ENCODE measurements at places on chromosomes 5 and 9.

- DNase-seq = no peak
Observed at GRCh38 chr5:1788828-1789227, 10.8 kb downstream of the MRPL36 start.

- DNase-seq = no peak
Observed at GRCh38 chr5:33422191-33422590, 18.6 kb upstream of the TARS1 start.

GRCh38 chr9:137000177-137000930 lies 4.0 kb upstream of the CLIC3 start:
- no peak for DNase-seq

DNA sequence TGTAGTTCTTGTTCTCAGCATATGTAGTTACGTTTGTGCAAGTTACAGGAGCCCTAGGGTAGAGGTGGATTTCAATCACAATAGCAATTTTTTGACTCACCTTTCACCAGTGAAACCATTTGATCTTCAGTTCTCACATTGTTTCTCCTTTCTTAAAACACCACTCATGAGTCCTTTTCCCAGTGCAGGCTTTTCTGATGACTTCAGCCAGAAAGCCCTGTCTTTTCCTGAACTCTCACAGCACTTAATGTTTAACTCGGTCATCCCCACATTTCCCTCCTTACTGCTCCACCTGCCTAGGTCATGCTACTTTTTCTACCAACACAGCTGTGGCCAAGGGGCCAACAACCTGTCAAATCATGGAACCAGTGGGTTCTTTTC lies 37.9 kb downstream of the ARHGEF28 start:
- no peak for DNase-seq

GRCh38 chr5:83530193-83530592 lies 58.6 kb downstream of the VCAN start:
- no peak for DNase-seq

- DNase-seq = no peak
Observed at GRCh38 chr9:109181284-109181683, 14.2 kb upstream of the FRRS1L start.

- DNase-seq = no peak
Observed at GRCh38 chr5:116097301-116097700, 12.5 kb downstream of the COMMD10 start.

DNA sequence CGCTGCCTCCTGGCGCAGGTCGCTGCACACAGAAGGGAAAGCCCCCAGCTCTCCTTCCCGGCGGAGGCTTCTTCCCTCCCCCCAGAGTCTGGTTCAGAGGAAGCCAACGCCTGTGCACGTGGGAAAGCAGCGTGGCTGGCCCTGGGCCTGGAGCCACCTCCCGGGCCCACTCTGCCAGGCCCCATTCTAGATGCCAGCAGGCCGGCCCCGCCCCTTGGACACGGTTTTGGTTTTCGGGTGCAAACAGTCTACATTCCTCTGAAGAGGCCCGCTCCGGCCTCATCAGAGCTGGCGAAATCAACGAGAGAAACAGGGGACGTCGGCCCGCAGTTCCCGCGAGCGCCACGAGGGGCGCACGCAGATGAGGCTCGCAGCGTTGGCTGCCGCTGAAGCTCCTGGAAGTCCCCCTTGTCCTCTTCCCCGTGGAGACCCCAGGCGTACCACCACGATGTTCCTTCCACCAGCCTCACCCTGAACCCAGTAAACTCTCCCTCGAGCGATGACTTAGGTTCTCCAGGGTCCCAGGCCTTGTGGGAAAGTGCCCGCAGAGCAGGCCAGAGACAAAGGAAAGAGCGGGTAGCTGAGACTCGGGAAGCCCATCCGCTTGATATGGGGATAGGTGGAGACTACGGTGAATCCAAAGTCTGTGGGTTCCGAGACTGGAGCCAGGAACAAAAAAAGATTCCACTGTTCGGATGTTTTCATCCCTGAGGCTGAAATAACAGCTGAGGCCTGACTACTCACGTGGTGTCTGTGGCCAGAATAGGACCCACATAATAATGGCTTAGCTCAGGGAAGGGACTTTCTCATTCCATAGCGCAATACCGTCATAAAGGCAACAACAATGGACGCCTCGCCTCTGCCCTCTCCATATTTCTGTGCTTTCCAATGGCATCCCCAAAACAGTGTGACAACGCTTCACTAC lies 64.2 kb downstream of the KLF4 start:
- DNase-seq = peak; percentile 78

DNA sequence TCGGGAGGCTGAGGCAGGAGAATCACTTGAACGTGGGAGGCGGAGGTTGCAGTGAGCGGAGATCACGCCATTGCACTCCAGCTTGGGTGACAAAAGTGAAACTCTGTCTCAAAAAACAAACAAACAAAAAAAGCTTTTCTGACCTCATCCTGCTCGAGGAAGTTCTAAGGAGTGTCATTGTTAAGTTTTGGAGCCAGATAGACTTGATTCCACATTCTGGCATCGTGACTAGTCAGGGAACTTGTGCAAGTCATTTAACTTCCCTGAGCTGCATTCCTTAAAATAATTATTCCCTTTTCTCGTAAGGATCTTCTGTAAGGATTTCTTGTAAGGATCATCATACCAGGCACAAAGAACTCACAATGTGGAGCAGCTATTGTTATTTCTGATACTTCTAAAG lies 26.2 kb downstream of the SNX24 start:
- DNase-seq = no peak

DNA sequence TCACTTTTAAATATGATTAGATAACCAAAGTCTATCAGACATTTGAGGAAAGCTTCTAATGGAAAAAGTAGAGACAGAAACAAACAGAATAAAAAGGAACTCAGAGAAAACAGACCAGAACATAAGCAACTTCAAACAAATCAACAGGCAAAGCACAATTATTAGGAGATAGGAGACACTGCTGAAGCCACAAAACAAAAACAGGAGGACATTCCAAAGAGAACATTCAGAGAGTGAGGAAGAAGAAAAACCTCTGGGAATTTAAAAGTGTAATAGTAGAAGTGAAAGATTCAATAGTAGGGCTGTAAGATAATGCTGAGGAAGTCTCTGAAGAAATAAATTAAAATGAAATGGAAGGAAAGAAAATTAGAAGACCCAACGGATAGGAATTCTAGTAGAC lies 83.2 kb upstream of the TBCA start:
- no peak for DNase-seq

DNA sequence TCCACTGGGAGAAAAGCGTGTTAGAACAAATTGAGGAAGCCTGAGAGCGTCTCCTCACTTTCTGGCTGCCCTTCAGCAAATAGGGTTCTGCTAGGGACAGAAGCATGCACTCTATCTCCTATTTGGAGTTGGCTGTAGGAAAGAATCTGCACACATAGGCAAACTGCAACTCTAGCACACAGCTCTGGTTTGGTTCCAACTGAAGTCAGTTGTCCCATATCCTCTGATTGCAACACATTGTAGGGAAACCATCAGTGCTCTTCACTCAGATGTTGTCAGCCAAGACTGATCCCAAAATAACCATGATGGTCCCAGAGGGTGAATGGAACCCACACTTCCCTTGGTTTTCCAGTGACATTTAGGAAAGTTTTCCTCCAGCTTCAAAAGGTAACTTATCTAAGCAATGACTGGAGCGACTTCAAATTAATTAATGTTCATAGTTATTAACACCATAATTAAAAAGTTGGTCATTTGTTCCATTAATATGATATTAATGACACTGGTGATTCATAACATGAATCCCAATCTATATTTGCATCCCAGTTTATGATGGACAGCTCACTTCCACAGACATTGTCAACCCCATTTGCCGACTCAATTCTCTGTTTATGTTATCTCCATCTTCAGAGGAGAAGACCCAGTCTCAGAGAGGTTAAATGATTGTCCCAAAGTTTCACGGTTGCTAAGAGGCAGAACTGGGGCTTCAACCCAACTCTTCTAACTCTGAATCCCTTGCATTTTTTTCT lies 136.7 kb upstream of the ZNF462 start:
- no peak for DNase-seq

GRCh38 chr9:10250219-10250618 lies 362.6 kb downstream of the PTPRD start:
- DNase-seq = no peak

GRCh38 chr9:134341306-134341705 lies 15.1 kb downstream of the RXRA start:
- DNase-seq = no peak

DNA sequence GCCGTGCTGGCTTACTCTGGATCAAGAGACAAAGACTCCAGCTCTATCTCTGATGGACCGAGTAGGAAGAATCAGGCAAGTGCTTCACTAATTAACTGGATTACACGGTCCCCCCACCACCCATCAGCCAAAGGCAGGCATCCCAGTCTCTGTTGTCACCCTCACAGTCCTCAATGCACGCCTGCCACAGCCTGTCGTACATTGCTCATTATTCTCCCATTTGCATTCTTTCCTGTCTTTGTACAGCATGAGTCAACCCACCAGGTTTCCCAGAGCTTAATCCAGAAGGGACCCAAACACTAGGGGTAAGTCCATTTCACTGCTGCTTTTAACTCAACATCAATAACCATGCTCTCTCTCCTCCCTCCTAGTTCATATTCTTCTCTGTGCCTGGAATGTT lies 44.4 kb downstream of the PCA3 start:
- no peak for DNase-seq

DNA sequence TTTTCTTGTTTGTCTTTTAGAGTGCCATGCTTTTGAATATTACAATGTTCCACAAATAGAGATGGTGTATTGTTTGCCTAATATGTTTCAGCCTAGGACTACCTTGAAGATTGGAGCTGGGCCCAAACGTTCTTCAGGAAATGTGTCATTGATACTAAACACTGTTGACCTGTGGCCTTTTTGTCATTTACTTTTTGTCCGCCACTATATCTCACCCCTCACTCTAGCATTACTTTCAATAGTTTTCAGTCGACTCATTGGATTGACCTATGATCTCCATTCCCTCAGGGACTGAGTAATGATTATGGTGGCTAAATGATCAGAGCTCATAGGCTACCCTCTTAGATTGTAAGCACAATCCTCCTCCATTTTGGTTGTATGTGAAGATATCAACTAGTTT lies 115.8 kb downstream of the NUDT12 start:
- no peak for DNase-seq

DNA sequence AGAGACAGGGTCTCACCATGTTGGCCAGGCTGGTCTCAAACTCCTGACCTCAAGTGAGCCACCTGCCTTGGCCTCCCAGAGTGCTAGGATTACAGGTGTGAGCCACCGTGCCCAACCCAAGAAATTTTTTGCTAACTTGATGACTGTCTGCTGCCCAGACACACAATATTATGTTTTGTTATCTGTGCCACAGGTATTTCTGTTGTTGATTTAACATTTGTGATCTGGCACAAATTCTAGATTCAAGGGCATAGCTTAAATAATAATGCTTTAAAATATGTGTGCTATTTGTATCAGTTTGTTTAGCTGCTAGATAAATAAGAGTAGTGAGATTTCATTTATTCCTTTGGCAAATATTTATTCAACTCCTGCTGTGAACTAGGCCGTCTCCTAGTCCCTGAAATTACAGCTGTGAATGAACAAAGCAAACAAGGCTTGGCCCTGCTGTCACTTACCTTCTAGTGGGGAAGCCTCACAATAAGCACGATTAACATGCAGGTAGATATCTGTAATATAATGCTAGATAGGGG lies 35.3 kb downstream of the GAPVD1 start:
- no peak for DNase-seq

DNA sequence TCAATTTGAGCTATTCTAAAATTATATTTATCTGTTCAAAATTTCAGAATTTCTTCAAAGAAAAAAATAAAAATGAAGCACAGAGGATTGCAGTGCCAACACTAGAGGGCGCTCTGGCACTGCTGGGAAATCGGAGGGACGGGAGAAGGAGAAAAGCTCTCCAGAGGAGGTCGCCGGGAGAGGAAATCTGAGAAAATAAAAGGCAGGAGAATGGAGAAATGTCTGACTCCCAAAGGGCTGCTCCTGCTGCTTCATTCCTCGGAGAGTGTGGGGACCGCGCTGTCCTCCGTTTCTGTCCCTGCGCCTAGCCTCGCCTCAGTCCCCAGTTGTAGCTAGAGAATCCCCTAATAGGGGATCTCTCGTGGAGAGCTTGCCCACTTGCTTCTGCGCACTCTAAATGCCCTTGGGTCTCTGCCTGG lies 40.0 kb upstream of the ARSB start:
- DNase-seq = peak; percentile 69

- no peak for DNase-seq
Observed at GRCh38 chr5:1734271-1734907, 65.2 kb downstream of the MRPL36 start.

- DNase-seq = no peak
Observed at GRCh38 chr5:135724617-135725016, 109.8 kb upstream of the SLC25A48 start.

DNA sequence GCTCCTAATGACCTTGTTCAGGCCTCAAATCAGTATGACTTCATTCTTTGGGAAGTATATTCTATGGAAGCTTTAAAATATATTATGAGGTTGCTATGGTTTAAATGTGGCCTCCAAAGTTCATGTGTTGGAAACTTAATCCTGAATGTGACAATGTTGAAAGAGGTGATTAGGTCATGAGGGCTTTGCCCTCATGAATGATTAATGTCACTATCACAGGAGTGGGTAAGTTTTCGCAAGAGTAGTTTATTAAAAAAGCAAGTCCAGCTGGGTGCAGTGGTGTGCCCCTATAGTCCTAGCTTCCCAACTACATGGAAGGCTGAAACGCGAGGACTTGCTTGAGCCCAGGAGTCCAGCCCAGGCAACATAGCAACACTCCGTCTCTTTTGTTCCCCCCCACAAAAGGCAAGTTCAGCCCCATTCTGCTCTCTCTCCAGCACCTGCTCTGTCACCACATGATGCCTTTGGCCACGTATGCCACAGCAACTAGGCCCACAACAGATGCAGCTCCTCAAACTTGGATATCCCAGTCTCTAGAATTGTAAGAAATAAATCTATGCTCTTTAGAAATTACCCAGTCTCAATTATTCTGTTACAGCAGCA lies 105.3 kb downstream of the SIL1 start:
- DNase-seq = no peak

- DNase-seq = no peak
Observed at GRCh38 chr9:91879231-91879630, 70.8 kb downstream of the ROR2 start.

- no peak for DNase-seq
Observed at GRCh38 chr9:87512311-87512710, 14.6 kb downstream of the DAPK1 start.

GRCh38 chr5:55151923-55152842 lies 7.8 kb upstream of the GPX8 start:
- no peak for DNase-seq

DNA sequence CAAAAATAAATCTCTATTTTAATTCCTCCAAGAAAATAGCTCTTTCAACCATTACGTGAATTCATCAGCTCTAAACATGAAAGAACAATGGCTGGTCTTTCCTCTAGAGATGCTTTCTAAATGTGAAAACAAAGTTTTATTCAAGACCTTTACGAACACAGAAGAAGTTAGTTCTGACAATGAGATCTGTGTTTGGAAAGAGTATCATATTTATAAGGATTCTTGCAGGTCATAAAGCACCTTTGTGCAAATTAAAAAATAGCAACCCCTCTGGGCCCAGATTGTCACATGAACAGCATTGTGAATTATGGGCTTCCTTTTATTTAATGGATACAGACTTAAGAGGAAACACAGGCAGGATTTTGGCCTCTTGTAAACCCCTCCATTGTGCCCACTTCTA lies 17.7 kb upstream of the FTMT start:
- DNase-seq = no peak

Data from uterus (tissue), 4 donors.